ENCODE measurements at places on chromosomes 3 and 15. TPM values are rescaled to one million over a fixed set of nuclear protein-coding genes. Genes with fewer than 3 reads are reported as not detected.

DNA sequence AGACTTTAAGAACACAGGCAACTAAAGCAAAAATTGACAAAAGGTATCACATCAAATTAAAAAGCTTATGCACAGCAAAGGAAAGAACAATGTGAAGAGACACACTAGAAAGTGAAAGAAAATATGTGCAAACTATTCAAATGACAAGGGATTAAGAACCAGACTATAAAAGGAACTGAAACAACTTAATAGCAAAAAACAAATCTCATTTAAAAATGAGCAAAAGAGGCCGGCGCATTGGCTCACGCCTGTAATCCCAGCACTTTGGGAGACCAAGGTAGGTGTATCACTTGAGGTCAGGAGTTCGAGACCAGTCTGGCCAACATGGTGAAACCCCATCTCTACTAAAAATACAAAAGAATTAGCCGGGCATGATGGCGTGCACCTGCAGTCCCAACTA is 14.4 kb downstream of the NGLY1 start:
- no peak for DNase-seq

GRCh38 chr3:161555320-161555719 is 58.7 kb downstream of the OTOL1 start:
- no peak for DNase-seq

- DNase-seq: peak; percentile 75
These were observed 237.6 kb upstream of the BHLHE40 start for GRCh38 chr3:4741404-4742307.

DNA sequence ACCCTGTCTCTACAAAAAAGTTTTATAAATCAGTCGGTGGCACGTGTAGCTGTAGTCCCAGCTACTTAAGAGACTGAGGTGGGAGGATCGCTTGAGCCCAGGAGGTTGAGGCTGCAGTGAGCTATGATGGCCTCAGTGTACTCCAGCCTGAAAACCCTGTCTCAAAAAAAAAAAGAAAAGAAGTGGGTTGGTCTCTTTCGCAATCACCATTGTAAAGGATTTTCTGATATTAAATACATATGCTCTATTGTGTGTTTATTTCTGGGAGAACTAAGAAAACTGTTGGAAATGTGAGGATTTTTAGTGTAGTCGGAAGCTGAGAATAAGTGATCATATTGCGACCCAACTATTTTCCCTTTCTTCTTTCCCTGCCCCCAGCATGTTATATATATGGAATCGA is 7.5 kb downstream of the ZNF710 start:
- DNase-seq: no peak

DNA sequence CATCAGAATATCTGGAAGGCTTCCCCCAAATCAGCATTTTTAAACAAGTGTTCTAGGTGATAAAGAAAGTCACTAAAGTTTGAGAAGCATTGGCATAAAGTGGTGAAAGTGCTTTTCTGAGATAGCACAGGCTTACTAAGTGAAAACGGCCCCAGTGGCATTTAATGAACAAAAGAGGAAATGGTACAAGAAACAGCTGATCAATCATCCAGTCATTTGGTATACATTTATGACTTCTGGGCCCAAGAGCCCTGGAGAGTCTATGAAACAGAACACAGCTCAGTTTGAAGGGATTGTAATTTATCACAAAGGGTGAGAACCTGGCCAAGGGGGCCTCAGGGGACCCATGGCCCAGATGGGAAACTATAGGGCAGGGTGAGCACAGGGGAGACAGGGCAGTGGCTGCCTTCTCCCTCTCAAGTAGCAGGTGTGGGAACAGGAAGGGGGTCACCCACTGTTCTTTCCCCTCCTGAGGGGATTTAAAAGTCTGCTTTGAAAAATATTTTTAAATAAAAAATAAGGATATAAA is 265.5 kb upstream of the ROPN1 start:
- no peak for DNase-seq

DNA sequence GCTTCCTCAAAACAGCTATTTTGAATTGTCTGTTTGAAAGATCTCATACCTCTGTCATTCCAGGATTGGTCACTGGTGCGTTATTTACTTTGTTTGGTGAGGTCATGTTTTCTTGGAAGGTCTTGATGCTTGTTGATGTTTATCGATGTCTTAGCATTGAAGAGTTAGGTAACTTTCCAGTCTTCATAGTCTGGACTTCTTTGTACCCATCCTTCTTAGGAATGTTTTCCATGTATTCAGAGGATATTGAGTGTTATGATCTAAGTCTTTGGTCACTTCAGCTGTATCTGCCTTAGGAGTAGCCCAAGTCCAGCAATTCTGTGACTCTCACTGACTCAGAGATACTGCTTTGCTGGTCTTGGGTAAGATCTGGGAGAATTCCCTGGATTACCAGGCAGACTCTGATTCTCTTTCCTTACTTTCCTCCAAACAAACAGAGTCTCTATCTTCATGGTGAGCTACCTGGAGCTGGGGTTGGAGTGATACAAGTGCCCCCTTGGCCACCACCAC is 398.6 kb downstream of the ZIC4 start:
- DNase-seq: no peak

- no peak for DNase-seq
These were observed 21.8 kb upstream of the BDH1 start for GRCh38 chr3:197577366-197578074.

GRCh38 chr3:54312156-54312899 is 190.0 kb downstream of the CACNA2D3 start:
- DNase-seq: no peak

DNA sequence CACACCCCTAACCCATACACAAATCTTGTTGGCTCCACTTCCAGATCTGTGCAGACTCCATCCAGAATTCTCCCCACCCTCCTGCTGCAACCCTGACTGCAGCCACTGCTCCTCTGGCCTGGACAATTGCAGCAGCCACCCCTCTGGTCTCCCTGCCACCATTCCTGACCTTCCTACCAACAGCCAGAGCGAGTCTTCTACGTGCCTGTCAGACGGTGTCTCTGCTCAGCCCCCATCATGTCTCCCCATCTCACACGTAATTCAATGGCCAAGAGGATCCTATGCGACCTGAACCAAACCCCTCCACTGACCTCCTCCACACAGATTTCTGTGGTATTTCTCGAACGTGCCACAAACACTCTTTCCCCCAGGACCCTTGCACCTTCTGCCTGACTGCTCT is 103.3 kb downstream of the TPRA1 start:
- DNase-seq: no peak

Gene MASP1
- total RNA-seq: 6.3 TPM
